CD4-positive, alpha-beta T cell treated with Interleukin-15 for 4 hours (primary cell): ENCODE measurements at places on chromosomes 1 and 21.

- DNase-seq = no peak
Observed at GRCh38 chr1:42949312-42950115, 9.2 kb downstream of the SLC2A1 start.

DNA sequence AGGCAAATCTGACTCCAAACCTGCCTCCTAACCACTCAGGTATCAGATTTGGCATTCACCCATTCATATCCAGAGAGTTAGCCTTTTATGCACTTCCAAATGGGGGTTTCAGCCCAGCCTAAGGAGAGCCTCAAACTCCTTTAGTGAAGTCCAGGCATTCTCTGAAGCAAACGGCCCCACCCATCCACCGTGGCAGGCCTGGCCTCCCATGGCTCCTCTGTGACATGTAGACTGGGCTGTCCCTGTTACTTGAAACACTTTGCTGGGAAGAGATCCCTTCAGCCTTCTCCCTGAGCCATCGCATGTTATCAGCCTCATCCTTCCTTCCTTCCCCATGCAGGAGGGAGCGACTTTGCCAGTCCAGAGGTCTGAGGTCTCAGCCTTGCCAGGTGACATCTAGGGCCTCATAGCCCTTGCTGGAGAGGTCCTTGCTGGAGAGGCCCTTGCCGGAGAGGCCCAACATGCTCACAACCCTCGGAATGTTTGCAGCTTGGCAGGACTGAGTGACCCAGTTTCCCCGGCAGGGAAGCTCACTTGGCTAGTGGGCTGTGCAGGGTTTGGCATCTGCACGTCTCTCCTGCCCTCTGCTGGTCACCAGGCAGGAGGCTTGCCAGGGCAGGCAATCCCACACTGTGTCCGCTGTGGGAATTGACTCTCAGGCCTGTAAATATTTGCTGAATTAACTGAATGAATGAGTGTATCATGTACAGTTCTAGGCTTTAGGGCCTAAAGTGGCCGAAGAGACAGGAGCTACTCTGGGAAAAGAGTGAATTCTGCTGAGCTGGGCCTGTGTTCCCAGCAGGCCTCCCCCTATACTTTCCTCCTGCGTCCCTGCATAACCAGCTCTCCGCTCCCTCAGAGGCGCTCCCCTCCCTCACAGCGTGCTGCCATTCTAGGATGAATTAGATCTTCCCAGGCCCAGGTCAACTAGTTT lies 26.7 kb upstream of the RBM15 start:
- peak; percentile 71 for DNase-seq

DNA sequence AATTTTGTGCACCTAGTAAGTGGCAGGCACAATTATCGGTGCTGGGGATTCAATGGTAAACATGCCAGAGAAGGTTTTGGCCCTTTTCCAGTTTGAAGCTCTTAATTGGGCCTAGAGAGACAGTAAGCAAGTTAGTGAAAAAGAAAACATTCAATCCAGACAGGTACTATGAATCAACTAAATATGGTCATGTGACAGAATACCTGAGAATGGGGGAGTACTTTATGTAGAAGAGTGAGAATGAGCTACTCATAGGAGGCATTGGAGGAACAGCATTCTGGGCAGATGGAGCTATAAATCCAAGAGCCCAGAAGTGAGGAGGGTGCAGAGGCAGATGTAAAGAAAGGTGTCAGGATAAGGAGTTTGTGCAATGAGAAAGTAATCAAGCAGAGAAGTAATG lies 1017.9 kb downstream of the ADGRL2 start:
- no peak for DNase-seq

GRCh38 chr1:30984165-30984889 lies 75.8 kb upstream of the SDC3 start:
- no peak for DNase-seq

DNA sequence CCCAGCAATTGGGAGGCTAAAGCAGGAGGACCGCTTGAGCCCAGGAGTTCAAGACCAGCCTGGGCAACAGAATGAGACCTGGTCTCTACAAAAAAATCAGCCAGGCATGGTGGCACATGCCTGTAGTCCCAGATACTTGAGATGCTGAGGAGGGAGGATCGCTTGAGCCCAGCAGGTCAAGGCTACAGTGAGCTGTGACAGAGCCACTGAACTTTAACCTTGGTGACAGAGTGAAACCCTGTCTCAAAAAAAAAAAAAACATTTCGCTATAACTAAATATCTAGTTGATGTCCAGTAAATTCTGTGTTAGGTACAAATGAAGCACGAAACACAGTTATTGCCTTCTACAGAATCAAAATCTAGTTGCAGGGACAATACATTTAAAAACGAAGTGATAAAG lies 95.7 kb upstream of the HP1BP3 start:
- no peak for DNase-seq
